ENCODE measurements at places on chromosomes 1 and 21.

DNA sequence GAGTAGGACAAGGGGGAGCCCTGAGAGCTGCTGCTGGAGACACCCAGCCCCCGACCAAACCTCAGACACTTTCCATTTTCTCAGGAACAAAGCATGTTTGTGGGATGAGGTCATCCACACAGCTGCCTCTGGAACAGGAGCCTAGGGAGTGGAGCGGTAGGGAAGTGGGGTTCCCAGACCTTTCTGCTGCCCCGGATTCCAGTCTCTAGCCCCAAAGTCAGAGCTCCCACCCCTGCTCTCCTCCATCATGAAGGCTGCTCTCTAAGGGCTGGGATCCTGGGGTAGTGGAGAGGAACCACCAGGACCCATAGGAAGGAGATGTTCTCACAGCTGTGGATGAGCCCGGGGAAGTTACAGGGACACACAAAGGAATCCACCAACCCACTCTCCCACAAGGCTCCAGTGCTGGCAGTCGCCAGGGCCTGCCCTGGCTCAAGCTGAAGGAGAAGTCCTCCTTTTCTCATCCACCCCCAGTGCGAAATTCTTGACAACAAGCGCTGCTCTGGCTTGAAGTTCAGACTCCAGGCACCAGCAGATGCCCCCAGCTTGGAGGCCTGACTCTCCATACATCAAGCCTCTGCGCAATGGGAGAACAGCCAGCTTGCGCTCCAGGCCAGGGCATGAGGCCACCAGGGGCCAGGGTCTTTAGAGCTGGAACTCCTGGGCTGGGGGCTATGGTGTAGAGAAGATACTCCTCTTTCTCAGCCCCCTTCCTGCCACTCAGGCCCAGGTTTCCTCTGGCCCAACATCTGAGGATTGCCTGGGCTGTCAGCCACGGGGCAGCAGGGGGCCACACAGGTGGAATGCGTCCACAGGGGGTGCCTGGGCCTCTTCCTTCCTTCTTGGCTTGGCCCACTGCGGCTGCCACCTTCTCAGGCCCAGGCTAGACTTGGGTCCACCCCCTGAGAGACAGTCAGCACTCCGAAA, 4.5 kb downstream of the FHL3 start:
- peak; percentile 72 for DNase-seq

- DNase-seq: no peak
Measured at GRCh38 chr1:35860696-35861095, 22.3 kb upstream of the AGO1 start.

GRCh38 chr1:16186655-16187235, 25.7 kb downstream of the ARHGEF19 start:
- DNase-seq: no peak

GRCh38 chr1:228256626-228257375, 49.0 kb downstream of the OBSCN start:
- no peak for DNase-seq

DNA sequence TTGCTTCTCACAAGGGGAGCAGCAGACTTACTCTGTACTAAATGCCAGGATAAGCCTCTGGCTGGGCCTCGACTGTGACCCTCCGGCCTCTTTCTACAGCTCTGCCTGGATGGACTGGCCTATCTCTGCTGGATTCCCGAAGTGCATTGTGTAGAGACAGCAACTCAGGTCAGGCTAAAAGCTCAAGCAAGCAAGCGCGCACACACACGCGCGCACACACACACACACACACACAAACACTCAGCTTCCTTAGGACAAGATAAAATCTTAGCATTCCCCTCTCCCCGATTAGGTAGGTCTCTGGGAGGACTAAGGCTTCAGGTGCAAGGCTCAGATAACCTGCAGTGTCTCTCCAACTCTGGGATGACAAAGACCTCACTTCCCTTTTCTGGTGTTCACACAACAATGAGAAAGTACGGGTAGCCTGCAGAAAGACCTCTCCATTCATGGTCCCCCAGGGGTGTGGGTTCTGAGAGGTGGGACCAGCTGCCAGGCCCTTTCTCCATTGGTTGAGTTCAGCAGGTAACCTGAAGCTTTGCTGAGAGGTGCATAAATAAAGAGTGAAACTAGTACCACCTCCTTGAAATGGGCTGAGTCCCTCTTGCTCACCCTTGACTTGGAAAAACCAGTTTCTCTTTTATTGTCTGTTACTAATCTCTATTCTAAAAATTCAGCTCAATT, 155.1 kb upstream of the CAMK1G start:
- DNase-seq: no peak

GRCh38 chr1:53620061-53620855, 118.7 kb downstream of the GLIS1 start:
- DNase-seq: no peak

DNA sequence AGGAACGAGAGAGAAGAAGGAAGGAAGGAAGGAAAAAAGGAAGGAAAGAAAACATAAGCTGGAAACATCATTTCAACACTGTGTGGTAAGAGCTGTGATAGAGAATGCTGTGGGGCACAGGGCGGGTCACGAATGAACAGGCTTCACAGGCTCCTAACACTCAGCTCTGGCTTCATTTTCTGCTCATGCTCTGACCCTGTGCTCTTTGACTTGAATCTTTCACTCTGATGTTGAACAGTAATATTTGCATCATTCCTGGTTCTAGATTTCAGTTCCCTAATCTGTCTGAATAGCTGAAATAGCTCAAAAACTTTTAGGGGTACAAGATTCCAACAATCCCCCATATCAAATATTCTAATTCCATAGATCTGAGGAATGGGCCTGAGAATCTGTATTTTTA, 207.3 kb downstream of the LHX8 start:
- DNase-seq: no peak

- no peak for DNase-seq
Measured at GRCh38 chr1:36097693-36098585, 9.2 kb downstream of the ADPRS start.

GRCh38 chr1:14602136-14602535, 3.7 kb downstream of the KAZN start:
- DNase-seq: no peak

- DNase-seq: no peak
Measured at GRCh38 chr1:173758110-173758509, 43.3 kb downstream of the KLHL20 start.

GRCh38 chr1:88191917-88192316, 492.2 kb upstream of the PKN2 start:
- DNase-seq: no peak

DNA sequence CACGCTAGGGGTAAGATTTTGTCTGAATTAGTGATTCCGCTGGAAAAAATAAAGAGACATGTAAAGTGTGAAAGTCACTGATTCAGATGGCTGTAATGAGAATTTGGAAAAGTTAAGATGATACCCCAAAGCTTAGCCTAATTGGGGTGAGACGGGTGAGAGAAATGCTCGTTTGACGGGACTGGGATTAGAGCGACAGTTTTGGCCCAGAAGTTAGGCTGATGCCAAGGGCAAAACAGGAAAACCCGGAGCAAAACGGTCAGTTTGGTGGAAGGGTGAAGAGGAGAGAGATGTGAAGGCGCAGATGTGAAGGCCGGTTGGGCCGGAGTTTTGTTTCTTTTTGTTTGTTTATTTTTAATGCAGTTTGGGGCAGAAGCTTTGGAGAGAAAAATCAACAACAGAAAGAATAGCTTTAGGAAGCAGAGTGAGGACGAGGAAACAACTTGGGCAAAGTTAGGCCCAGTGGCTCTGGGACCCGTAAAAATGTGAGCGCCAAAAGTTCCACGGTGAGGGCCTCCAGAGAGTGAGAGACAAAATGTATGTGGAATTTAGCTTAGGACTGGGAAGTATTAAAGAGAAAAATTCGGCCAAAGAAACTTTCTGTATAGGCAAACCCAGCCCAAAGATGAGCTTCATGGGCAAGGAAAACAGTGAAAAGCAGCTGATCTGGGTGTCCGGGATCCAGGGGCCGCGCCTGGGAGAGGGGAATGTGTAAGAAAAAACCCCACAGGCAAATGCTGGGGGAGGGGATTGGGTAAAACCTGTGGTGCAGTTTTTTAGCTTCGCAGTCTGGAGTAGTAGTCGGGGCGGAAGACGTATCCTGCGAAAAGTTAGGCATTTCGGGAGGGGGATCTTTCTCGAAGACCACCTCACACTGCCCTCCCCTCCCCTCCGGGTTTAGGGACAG, 1.2 kb downstream of the DMRTA2 start:
- no peak for DNase-seq

DNA sequence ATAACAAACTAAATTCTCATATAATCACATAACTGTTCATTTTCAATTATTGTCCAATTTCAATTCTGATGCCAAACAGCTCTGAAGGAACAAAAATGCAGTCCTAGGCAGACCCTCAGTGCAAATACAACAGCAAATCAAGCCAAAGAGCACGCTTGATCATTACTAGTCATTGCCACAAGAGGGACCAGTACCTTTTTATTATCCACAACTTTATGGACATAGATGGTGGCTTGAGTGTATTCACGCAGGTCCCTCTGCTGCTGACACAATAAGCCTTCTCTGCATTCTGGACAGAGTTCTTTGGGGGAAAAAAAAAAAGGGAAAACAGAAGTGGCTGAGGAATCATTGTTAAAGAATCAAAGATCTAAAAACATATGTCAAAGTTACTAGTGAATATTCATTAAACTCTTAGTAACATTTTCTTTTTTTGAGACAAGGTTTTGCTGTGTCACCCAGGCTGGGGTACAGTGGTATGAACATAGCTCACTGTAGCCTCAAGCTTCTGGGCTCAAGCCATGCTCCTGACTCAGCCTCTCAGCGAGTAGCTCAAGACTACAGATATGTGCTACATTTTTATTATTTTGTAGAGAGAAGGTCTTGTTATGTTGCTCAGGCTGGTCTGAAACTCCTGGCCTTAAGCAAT, 34.3 kb upstream of the RAP1GAP start:
- DNase-seq: no peak

DNA sequence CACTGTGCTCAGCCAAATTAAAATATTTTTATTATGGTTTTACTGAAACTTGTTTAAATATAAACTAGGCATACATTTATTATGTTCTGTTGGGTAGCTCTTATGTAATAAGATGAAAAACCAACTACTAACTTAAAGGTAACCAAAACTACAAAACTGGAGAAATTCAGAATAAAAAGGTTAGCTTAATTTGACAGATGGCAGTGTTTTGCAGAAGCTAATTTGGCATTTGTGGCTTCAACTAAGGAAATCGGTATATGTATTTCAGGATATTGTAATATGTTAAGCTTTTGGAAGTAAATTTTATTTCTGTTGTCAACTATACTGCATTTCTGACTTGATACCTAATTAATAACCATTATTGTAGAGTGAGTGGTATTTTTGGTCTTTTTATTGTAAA, 18.8 kb downstream of the USP25 start:
- DNase-seq: no peak

DNA sequence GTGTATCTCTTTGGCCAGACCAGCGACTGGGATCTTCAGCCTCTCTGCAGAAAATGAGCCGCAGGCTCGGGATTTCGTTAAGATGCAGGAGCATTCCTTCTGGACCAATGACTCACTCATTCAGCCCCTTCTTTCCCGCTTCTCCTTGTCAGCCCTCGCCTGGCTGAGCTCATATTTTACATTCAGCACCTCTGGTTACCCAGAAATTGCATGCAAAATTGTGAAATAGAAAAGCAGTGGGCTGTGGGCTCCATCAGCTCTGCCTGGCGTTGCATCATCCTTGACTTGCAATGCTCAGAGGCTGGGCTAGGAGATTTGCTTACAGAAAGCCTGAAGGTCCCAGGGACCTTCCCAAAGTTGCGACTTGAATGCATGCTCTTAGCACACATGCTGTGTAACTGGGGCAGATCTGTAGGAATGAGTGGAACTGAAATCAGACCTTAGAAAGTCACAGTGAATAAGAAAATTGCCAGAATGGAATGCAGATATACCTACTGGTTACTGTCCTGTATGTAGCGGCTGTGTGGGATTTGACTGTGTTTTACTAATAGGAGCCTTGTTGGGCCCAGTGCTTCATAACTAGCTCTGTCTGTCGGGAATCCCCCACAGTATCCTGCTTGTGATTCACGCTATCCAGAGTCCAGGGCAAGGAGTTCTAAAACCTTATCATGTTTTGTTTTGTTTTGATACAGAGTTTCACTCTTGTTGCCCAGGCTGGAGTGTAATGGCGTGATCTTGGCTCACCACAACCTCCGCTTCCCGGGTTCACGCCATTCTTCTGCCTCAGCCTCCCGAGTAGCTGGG, 444.8 kb downstream of the KIF26B start:
- no peak for DNase-seq

DNA sequence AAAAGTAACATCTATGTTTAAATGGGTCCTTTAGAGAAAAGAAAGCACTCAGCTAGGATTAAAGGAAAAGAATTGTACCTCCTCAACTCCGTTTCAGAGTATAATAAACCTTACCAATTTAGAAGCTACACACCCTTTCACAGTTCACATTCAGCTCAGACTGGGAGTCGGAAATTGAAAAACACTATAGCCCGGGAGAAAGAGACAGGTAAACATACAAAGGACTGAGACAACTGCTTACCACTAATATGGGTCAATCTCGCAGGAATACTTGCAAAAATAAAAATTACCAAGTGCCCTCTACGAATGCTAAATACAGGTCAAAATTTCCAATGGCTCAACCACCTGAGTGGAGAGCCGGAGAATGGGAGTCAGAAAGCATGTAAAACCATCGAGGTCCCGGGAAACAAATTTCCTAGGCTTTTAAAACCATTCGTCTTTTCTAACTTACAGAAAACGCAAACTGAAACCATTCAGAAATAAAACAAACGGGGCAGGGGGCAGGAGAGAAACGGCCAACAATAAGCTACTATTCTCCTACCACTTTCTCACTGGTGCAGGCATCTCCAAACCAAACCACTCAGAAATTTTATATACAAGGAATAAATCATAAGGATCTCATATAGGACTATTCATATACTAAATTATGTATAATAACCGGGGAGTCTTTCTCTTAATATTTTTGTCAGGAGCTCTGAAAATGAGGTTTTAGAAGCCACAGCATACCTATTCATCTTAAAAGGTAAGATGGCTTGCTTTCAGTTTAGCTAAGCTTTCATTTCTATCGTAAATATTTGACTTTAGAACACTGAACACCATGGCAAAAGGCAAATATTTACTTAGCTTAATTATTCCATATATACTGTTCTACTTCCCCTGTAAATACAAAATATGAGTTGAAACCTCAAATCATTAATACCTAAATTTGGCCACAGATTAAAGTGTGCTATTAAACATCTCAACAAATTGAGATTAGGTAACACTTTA, 136.5 kb downstream of the RERE start:
- DNase-seq: no peak

GRCh38 chr1:109199710-109200109, 14.0 kb upstream of the SARS1 start:
- no peak for DNase-seq

DNA sequence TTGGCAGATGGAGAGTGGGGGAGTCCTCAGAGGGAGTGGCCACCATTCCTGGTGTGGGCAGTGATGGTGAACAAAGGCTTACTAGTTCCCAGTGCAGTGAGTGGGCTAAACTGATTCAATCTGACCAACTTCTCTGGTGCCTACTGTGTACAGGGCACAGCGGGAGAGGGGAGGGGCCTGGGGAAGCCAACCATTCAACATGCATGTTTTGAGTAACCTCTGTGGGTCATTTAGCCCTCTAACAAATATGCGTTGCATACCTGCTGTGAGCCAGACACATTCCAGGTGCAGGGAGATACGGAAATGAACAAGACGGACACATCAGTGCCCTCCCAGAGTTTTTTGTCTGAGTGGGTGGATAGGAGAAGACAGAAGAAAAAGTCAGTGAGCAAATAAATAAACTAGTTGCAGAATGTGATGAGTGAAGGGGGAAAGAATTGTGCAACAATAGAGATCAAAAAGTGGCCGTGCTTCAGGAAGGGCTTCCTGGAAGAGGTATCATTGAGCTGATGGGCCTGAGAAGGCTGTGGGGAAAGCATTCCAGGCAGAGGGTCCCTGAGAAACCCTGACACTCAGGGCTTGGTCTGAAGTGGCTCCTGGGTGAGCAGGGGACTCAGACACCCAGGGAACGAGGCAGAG, 78.8 kb downstream of the EPHB2 start:
- DNase-seq: no peak

Measured in ascending aorta (tissue), 2 donors.